Osteocyte (in vitro differentiated cells): ENCODE measurements at places on chromosomes 6 and 20.
A peak's percentile ranks its signal among the peaks of the same experiment; 100 is the strongest.

- DNase-seq = no peak
These were observed 39.6 kb upstream of the GFOD1 start for GRCh38 chr6:13526727-13527670.

DNA sequence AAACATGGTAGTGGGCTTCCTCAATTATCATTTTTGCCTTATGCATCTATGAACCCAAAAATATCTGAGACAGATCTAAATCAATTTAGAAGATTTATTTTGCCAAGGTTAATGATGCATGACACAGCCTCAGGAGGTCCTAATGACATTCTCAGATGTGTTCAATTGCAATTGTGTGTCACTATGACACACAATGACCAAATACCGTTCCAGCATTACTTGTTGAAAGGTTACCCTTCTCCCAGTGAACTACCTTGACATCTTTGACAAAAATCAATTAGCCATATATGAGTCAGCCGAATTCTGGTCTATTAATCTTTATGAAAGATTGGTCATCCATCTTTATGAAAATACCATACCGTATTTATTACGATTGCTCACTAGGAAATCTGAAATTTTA lies 592.5 kb upstream of the GJE1 start:
- DNase-seq = no peak

DNA sequence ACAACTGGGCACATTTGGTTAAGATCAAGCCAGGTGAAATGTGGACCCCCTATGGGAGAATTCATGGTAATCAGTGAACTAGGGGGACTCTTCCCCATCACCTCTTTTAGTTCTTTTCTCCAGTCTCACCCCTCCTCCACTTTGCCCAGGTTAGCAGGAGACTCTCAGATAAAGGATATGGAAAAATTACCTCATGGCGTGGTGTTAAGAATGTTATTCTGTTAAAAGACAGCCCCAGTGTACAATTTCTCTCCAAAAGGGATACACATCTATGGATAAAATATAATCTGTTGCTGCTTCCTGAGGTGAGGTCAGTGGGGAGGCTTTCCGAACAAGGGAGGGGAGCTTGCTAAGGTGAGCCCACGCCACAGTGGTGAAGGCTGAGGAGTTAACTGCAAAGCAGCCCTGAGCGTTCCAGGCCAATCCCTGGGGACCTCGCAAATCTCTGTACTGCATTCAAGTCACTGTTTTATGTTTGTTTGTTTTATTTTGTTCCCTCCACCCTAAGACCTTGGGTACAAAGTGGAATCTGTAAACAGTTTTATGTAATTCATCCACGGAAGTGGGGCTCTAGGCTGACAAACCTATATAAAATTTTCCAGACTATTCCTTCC lies 52.0 kb downstream of the ADGRF1 start:
- no peak for DNase-seq

DNA sequence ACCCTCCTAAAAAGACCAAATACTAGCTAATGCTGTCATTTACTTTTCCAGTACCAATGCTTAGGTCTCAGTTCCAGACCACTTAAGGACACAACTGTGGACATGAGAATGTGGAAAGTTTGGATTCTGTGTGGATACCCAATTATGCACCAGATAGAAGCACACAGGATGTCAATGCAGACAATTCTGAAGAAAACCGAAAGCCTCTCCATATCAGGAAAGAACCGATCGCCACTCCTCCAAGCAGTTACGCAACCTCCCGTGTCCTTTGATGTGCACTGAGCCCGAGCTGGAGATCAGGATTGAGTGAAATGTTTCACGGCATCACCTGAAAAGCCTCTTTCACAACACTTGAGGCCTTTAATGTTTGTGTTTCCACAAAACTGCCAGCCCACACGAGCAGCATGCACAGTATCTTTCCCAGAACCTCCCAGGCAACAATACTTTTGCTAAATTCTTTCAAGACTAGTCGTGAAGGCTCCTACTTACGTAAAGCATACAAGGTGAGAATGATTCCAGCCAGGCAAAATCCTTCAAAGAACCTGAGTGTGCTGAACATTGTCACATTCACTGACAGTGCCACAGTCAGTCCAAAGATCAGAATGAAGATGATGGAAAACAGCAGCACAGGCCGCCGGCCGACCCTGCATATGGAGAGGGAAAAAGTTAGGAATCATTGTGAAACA lies 47.0 kb downstream of the SLC22A23 start:
- no peak for DNase-seq

DNA sequence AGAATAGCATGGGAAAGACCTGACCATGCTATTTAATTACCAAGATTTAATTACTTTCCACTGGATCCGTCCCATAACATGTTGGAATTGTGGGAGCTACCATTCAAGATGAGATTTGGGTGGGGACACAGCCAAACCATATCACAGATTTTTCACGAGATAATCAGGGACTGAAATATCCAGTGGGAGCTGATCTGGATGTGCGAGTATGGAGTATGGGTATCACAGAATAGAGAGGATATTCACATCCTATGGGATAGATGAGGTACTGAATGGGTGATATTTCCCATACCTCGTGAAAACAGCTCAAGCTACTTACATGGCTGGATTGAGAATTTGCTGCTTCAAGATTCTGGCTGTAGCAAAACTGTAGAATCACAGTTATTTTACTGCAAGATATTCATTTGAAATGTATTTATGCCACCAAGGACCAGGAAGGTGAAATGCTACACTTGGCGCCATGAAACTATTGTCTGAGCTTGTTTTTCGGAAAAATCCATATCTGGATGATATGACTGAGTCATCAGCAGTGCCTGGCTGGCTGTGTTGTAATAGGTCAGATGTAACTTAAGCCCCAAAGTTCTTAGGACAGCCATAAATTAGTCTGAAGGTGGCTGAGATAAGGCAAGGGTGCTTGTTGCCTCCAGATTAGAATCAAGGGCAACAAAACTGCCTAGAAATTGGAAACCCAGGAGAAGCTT lies 29.8 kb downstream of the KCNS1 start:
- peak; percentile 15 for DNase-seq

- no peak for DNase-seq
These were observed 26.7 kb downstream of the RALGAPB start for GRCh38 chr20:38499366-38499765.

DNA sequence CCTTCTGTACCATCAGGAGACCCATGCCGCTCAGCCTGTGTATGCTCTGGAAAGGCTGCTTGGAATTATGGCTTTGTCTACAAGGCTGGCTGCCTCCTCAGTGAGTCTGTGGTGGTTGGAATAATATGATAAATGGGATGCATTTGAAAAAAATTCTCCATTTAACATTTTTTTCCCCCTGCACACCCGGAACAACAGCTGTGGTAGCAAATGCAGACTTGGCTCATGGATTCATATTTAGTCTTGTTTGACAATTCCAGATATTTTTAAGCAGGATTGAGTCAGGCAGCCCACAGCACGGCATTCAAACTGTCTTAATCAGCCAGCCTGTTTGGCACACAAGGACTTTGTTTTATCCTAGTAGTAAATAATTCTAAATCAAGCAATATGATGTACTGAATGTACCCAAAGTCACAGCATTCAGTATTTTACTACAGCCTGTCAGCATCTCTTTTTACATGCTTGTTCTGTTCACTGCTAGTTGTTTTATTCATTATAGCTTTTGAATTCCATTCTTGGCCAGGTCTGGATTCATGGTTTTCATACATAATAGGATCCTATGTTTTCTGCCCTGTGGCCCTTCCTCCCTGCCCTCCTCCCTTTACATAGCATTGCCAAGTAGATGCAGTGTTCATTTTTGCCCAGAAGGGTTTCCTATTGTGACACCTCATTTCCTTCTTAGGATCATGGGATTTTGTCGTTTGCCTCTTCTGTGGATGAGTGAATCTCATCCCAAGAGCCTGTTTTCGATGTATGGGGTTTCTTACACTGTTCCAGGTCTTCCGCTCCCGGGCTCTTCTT lies 68.1 kb downstream of the LRRC1 start:
- no peak for DNase-seq

GRCh38 chr20:30594112-30594511 lies 663.4 kb upstream of the DEFB115 start:
- no peak for DNase-seq

DNA sequence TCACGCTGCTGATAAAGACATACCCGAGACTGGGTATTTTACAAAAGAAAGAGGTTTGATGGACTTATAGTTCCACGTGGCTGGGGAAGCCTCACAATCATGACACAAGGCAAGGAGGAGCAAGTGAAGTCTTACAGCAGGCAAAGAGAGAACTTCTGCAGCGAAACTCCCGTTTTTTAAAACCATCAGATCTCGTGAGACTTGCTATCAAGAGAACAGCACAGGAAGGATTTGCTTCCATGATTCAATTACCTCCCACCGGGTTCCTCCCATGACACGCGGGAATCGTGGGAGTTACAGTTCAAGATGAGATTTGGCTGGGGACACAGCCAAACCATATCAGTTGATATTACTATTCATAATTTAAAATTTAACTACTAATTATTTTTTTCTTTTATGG lies 157.3 kb upstream of the ATXN1 start:
- DNase-seq = no peak

- no peak for DNase-seq
These were observed 110.5 kb downstream of the ANKRD60 start for GRCh38 chr20:58117944-58118343.

DNA sequence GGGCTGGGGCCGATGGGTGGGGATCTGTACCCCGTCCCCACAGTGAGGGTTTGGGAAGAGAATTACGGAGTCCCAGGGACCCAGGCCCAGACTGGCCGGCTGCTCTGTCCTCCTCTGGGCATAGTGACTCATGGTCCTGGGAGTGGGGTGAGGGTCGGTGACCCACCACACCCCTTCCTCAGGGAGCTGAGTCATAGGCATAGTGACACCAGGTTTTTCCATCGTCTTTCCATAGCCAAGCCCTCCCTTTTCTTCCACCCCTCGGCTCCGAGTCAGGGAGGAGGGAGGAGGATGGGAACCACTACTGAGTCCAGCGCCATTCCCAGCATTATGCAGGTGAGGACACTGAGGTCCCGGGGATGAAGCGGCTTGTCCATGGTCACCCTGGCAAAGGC lies 8.9 kb downstream of the CYP21A2 start:
- no peak for DNase-seq

DNA sequence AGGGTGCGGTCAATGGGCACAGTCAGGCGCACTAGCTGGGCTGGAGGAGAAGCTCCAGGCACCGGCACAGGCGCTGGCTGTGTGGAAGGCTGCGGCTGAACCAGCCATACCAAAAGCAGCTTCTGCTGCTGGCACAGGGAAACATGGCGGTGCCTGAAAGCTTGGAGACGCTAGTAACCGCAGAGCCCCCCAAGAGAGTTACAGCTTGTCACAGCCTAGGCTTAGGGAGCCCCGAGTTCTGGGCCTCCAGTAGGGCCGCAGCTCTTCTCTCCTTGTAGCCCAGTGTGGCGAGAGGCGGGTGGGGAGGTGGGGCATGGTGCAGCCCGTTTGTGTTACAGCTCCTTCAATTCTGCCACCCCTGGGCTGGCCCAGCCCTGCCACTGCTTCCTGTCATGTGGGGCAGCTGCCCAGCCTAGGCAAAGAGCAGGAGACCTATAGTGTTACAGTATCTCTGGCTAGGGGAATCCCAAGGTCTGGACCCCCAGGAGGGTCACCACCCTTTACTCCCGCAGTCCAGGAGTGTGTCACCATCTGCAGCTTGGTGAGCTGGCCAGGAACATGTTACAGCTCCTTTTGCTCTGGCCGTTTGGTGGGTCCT lies 58.6 kb upstream of the MANEA start:
- DNase-seq = no peak

DNA sequence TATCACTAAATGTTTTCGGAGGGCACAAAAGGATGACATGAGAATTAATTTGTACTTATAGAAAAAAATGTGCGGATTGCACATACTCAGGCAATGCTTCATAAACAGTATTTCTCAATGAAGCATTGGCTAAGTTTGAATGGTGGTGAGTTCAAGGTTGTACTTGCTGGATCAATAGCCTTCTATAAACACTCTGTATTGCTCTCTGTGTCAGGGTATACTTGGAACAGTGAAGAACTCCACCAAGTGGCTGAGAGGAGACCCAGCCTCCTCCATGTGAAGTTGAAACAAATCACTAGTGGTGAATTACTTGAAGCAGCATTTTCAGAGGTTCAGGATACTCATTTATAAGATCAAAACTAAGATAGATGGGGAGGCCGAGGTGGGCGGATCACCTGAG lies 360.6 kb downstream of the RIMS1 start:
- no peak for DNase-seq

DNA sequence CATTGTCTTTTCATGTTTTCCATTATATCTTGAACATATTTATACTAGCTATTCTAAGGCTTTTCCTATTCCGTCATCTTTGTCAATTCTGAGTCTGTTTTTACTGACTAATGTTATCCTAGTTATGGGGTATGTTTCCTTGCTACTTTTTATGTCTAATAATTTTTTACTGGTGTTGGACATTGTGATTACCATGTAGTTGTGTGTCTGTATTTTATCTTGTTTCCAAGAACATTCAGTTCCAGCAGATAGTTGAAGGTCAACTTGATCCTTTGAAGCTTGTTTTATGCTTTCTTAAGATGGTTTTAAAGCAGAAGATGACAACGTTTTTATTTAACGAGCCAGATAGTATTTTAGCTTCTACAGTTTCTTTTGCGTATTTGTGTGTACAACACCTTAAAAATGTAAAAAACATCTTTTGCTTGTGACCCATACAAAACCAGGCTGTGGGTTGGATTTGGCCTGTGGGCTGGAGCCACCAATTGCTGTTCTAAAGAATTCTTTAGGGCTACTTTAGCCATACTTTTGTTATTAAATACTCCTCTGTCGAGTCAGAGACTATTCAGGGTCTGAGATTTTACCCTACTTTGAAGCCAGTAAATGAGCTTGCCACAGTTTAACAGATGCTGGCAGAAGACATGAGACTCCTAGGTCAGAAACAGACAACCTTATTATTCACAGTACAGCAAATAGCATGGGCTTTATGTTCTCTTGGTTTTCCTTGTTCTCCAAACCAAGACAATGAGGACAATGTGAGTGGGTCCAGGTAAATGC lies 38.7 kb upstream of the REV3L start:
- DNase-seq = no peak

GRCh38 chr6:77686931-77687330 lies 34.1 kb downstream of the MEI4 start:
- no peak for DNase-seq

- DNase-seq = no peak
These were observed 6.1 kb downstream of the SLC32A1 start for GRCh38 chr20:38730167-38730988.

DNA sequence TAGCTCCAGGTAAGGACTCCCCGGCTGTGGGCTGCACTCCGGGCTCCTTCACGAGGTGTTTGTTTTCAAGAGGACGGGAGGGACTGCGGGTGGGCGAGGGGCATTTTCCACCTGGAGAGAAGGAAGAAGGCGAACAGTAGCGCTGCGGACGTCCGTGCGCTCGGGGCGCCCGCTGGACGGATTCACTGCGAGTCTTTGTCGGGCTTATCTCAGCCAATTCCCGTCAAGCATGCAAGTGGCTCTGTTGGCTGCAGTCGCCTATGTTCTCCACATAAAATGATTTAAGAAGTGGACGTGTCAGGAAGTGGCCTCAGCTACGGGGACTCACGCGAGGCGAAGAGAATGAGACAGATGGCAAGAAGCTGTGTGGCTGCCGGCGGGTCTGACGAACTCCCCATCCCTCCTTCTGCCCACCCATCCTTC lies 332 bp downstream of the GRIK2 start:
- DNase-seq = no peak

DNA sequence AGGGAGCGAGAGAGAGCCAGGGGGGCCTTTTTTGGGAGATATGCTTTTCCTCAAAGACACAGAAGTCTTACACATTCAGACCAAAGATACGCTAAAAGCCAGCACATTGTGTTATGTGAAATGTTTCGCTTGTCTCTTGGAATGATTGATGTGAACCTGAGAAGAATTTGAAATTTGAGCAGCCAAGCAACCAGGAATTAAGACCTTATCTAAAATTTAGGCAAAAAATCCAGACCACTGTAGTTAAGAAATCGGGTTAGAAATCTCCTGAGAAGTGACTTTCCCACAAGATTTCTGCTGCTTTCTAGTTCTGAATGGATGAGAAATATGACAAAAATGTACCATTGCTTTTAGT lies 223.2 kb upstream of the GMDS start:
- no peak for DNase-seq
